NT2/D1 (cell line): ENCODE measurements at places on chromosomes 5 and 9.

DNA sequence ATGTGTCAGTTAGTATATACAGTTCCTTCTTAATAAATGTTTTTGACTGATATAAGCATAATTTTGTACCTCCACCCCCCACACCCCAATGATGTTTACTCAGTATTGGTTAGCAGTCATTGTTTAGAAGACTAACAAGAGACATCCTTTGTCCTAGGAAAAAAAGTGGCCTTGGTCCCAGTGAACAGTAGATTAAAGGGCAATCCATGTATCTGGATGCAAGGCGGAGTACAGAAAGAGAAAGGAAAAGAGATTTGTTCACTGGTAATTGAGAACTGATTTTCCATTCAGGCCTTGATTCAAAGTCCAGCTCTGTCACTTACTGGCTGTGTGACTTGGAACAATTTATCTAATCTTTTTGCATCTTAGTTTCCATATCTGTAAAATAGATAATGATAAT, 4.6 kb downstream of the RALGPS1 start:
- DNase-seq, result no peak

DNA sequence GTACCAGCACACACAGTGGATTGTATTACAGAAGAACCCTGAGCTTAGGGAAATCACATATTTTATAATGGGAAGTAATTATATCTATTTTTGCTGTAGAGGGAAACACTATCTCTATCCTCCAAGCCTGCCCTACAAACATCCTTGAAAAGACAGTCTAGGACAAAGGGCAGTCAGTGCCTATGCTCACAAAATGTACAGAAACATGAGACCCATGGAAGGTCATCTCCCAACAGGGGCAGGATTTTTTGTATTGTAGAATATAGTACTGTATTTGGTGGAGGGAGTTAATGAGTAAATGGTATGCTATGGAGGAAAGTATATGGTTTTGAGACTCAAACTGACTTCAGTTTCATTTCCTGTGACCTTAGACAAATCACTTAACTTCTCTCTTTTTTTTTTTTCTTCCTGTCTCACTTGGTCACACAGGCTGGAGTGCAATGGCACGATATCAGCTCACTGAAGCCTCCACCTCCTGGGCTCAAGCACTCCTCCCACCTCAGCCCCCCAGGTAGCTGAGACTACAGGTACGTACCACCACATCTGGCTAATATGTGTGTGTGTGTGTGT, 5.8 kb upstream of the RAB14 start:
- DNase-seq, result no peak

DNA sequence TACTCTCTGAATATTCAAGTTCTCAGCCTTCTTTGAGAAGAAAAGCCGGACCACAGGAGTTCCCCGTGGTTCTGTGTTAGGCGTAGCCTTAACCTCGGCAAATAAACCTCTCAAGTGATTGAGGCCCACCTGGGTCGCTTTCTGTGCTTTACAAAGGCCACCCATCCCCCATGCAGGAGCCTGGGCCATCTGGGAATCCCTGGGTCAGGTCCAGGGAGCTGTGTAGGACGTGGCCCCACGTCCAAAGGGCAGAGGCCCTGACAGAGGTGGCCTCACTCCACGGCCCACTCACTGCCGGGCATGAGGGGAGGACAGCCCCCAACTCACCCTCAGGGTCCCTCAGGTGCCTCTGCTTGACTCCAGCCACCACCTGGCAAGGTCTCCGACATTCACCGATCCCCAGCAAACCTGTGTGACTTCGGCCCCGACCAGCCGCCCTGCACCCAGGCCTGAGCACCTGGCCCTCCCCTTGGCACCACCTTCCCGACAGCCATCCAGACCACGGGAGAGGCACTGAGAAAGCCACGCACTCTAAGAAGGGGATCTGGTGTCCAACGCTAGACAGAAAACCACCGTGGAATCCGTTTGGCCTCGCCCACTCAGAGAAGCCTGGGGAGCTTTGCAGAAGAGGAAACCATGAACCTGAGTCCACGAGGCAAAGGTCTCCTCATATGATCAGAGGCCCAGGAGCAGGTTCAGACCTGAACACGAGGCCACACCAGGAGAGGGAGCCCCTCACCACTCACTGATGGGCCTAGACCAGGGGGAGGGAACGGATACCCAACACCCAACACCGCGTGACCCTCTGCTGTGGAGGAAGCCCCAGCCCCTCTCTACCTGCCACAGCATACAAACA, 4.5 kb downstream of the SLC12A7 start:
- DNase-seq, result no peak

DNA sequence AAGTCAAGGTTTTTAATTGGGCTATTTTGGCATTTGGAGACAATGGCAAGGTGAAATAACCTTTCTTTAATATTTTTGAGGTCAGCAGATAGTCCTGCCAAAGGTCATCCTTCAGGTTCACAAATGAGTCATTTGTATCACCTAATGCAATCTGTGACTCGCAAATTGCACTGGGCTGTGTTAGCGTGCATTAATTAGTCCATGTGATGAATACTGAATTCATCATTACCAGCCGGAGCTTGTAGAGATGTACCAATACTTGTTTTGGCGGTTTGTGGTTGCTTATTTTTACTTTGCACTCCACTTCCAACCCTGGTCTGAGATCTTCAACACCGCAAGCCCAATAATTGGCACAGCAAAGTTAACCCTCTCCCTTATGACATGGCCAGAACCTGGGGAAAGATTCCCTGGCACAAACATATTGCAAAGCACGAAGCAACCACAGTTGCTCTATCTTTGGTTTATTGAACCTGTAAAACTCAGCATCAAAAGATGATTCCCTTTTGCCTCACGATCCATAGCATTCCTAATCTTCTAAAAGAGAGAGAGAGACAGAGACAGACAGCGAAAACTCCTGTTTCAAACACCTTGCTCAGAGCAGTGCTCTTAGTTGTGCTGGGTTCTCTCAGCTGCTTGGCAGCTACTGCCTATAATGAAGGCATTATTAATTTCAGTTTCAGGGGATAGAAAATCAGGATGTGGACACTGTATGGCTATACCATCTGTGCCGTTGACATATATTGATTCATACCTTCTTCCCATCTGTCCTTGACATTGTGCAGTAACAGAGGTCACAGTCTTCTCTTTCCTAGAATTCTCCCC, 178.1 kb downstream of the EBF1 start:
- no peak for DNase-seq

DNA sequence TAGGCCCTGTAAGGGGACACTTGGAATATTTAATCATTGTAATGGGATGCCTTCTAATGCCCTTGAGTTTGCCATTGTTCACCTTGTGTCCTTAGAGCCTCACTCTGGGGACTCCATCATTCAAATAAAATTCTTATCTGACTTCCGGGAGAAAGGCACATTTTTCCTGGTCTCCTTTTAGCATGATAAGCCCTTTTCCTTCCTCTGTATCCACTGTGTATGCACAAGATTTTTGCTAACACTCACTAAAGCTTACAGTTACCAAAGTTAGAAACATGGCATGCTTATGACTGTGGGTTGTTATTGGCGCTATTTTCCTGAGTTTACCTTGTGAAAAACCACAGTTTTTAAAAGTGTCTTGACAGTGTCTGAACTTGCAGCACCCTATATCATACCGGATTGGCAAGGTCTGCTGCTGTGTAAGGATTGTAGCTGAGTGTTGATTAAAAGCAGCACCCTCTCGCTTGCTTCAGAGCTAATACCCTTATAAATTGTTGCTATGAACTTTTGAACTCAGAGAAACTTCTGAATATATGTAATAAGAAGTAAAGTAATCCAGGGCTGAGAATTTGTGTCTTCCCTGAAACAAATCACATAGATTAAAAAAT, 46.4 kb downstream of the SNCAIP start:
- no peak for DNase-seq

- no peak for DNase-seq
These were observed 291.9 kb upstream of the PDE4D start for GRCh38 chr5:60185231-60186099.

DNA sequence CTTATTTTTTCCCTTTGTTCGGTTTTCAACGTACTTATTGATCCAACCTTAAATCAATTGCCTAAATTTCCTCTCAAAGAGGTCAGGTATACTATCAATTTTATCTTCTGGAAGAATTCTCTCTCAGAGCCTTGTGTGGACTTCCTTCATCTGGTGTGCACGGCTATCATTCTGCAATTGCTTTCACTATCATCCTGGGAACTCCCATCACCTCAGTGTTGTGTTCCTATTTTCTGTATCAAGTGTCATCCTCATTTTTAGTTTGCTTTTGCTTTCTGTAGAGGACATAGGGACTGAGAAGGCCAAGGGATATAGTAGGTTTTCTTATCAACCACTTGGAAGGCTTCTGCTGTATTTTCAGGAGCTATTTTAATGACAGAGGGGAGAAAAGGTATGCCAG, 11.3 kb downstream of the STOM start:
- DNase-seq, result no peak

DNA sequence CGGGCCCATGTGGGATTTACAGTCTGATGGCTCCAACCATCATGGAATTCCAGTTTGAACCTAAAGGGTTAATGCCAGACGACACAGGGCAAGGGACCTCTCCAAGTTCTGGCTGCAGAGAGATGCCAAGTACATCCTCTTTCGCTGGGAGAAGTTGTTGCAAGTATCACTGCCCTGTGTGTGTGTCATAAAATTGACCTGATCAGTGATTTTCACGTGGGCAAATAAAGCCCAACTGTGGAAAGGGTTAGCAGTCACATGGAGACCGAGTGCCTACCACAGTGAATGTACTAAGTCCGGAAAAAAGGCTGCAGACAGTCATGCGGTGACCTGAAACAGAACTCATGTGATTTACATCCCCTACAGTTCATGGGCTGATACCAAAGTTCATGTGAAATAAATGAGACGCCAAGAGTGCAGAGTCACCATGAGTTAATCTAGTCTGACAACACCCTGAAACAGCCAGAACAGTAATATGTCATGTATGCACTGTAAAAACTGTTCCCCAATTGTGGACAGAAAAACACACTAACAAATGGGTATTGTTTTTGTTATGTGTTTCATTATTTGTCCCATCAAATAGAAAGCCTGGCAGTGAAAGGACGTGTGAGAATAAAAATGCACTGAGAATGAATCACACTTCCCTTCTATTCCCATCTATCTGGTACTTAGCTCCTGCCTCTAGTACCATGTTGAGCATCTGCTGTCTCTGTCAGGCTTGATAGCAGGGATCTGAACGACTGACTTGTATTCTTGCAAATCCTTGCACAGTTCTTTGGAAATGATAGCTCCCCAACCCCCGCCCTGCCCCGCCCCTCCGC, 115.7 kb downstream of the SUSD1 start:
- DNase-seq, result no peak

- DNase-seq, result no peak
These were observed 94.7 kb downstream of the RICTOR start for GRCh38 chr5:38979535-38979934.

DNA sequence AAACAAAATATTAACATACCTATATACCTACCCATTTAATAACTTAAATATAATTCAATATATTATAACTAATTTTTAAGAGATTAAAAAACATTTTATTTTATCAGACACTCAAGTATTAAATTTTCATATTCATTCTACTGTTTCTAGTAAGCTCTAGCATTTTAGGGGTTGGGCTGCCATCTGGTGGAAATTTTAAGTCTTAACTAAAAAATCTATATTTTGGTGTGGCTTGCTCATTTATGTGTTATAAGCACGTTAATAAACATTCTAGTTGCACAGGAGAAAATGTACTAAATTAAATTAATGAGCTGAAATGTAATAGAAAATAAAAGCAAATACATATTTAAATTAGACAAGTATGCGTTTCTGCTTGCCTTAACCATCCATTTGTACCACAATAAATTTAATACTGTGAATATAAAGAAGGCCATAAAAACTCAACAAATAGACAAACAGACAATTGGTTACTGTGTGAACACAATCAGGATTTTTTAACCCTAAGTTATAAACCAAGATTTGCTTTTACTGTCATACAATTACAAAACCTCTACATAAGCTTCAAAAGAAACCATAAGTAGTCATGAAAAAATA, 1728.3 kb upstream of the CDH9 start:
- peak; percentile 13 for DNase-seq

GRCh38 chr5:75524071-75524470, 12.4 kb downstream of the POLK start:
- no peak for DNase-seq

GRCh38 chr5:73136055-73136562, 15.7 kb downstream of the TMEM171 start:
- DNase-seq, result peak; percentile 43

- DNase-seq, result no peak
These were observed at the start of gene DPP7 for GRCh38 chr9:137114613-137115393. TSS of gene DPP7 (minus strand) at chr9:137114733. CDS start at chr9:137114713, 20 bp downstream.

DNA sequence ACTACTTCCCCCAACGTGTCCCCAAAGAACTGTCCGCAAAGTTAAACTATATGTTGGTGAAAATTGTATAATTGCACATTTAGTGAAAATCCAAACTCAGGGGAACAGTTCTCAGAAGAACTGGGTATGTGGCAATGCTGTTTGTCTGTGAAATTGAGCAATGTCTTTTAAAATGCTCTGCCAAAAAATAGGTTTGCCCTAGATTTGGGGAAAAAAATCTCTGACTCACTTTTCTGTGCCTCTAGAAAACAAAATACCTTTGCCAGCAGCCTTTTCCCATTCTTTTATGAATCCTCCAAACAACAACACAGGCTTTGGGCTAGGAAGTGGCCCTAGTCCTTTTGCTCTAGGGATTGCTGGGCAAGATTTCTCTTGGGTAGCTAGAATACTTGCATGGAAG, 37.4 kb upstream of the ZNF608 start:
- no peak for DNase-seq

- DNase-seq, result no peak
These were observed 4.0 kb downstream of the HIGD2A start for GRCh38 chr5:176392526-176392925.

GRCh38 chr9:32483343-32483742, 42.7 kb downstream of the RIGI start:
- no peak for DNase-seq

DNA sequence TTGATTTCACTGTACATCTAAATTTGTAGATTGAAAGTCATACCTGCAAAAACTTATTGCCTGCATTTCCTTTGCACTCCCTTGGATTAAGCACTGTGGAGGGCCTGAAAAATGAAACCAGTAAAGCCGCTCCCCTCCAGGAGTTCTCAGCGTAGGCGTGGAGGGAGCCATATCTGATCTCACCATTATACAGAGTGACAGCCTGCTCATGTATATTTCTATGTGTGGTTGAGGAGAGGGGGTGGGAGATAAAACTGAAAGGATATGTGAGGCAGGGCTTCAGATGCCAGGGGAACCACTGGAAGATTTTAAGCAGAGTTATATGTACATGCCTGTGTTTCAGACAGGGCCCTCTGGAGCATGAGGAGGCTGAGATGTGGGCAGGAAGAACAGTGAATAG, 303.0 kb downstream of the MSX2 start:
- DNase-seq, result no peak

GRCh38 chr5:95334900-95335538, 50.1 kb upstream of the MCTP1 start:
- DNase-seq, result no peak

DNA sequence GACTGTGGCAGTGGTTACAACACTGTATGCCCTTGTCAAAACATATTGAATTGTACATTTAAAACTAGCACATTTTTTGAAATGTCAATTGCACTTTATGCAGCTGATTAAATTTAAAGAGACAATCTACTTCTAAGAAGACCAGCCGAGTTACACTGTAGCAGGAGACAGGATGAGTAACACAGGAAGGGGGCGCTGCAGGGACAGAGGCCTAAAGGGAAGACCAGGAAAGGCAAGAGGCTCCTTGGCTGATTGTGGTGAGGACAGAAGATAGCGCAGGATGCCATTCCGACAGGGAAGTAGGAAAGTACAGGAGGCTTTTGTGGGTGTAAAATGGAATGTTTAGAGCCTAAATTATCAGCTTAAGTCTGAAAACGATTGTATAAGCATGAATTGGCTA, 28.2 kb upstream of the PPP2R2B start:
- DNase-seq, result peak; percentile 20
